Fibroblast of skin of right quadriceps (primary cell): ENCODE measurements at places on chromosomes 7 and 10.

GRCh38 chr7:128836729-128837348 lies 6.6 kb downstream of the FLNC start:
- DNase-seq: no peak

GRCh38 chr7:37915438-37915837 lies 1.2 kb downstream of the SFRP4 start:
- no peak for DNase-seq

DNA sequence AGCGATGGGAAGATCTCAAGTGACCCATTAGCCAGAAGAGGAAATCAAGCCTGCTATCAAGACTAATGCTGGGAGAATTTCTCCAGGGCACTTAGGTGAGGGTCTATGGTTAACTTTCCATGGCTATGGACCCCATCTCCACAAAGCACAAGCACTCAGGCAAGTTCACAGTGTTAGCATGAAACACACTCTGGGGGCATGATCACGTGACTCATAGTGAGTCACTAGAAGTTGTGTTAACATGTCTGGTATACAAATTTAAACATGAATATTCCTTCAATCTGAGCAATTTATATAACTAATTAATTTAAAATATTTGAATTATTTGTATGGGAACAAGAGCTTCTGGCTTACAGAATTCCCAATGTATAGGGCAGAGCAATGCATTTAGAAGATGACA lies 131.8 kb downstream of the FAM204A start:
- DNase-seq: peak; percentile 47

GRCh38 chr7:497946-498655 lies 21.5 kb downstream of the PDGFA start:
- DNase-seq: no peak

GRCh38 chr10:116590590-116591444 lies at the start of gene PNLIPRP1:
TSS of gene PNLIPRP1 (plus strand) at chr10:116590959. CDS start at chr10:116591130, 171 bp downstream.
- no peak for DNase-seq

DNA sequence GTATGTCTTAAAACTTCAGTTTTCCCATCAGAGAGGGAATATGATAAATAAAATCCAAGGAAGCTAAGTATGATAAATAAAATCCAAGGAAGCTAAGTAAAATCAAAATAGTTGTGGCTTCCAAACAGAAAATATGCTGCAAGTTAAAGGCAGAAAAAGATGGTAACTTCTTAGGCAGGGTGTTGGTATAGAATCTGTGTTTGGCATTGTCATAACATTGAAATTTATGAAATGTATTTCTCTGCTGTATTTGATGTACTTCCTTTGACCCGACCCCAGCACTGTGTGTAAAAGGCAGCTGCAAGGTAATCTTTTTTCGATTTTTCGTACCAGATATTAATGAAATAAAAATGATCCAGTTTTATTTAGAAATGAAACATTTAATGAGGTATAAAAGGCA lies 537.2 kb downstream of the TFEC start:
- no peak for DNase-seq

- DNase-seq: peak; percentile 46
Observed at GRCh38 chr10:122342293-122343134, 32.0 kb upstream of the PLEKHA1 start.

- no peak for DNase-seq
Observed at GRCh38 chr10:81814842-81815241, 60.2 kb upstream of the NRG3 start.

DNA sequence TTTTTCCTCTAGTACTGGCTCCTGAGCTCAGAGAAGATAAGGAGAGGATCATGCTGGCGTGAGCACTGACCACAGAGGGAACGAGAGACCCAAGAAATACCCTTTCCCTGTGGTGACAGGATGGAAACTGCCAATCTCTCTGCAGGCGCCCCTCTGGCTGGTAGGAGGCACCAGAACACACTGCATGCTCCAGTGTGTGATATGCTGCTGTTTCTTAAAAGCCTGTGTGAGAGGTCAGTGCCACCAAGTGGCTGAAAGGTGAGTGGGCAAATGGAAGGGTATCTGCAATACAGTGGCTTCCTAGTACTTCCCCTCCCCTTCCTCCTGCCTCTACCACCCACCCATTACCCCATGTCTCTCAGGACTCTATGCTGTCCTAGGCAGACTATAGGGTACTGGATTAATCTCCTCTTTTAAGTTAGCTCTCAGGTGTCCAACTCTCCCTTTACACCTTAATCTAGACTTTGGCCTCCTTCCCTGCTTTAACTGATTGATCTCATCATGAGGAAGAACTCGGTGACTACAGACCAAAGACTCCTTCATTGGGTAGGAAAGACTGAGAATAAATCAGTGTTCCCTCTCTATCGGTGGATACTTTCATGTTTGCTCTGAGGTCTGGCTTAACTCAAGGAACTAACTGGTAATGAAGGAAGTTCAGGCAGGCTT lies 283.6 kb downstream of the ADRA2A start:
- no peak for DNase-seq

DNA sequence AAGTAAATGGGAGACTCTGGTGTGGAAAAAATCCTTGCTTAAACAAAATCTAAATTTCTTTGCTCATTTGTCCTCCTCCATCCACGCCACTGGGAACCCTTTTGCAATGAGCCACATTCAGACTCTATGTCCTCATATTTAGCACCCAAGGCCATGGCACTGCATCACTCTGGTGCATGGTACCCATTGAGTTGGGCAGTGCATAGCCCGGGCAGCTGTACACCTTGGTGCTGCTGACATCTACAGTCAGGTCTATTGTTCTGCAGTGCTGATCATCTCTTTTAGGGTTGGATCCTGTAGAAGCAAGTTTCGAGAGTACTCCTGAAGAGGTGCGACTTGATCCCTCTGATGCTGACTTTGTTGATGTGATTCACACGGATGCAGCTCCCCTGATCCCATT lies 6.8 kb downstream of the PNLIPRP1 start:
- no peak for DNase-seq

GRCh38 chr10:22986771-22987542 lies 59.1 kb downstream of the ARMC3 start:
- DNase-seq: peak; percentile 45

- peak; percentile 99 for DNase-seq
Observed at GRCh38 chr10:31759799-31760626, 168.6 kb downstream of the ARHGAP12 start.

DNA sequence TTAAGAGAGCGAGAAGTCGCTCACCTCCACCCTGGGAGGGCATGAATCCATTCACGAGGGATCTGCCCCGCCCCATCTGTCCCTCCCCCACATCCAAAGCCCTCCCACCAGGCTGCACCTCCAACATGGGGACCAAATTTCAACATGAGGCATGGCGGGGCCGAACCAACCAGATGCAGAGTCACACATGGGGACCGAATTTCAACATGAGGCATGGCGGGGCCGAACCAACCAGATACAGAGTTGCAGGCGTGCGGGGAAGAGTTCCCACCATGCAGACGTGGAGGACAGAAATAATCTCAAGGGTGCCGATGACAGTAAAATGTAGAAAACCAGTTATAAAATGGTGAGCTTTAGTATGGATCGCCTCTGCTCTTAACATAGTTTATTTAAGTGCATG lies 564.4 kb downstream of the DNAJB6 start:
- no peak for DNase-seq

DNA sequence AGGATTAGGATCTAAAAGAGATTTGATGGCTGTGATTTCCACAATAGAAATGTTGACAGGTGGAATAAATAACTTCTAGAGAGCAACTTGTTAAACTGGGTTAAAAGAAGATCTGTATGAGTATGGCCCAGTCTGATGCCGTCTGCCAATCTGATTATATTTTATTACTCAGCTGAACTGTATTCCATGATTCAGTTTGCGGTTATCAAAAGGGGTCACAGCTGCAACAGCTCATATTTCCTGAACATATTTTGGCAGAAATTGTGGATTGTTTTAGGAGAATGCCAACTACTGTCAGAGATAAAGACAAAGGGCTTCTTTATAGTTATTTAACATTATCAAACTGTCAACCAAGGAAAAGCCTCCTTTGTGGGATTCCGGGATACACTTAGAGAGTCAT lies 244.8 kb upstream of the MINDY3 start:
- peak; percentile 2 for DNase-seq

DNA sequence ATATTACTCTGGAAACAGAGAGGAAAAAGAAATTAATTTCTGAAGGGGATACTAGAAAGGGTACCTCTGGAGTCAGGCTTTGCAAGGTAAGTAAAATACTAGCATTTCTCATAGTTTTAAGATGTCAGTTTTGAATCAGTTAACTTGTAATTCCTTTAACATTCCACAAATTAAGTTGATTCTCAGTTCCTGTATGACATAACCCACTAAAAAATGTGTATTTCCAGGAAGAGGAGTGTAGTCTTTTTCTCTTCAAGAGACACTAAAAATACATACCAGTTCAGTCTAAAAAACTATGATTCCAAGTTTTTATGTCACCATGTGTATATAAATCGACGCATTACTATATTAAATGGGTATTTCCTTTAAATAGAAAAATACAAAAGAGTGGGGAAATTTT lies 113.2 kb downstream of the CDK6 start:
- DNase-seq: peak; percentile 78

DNA sequence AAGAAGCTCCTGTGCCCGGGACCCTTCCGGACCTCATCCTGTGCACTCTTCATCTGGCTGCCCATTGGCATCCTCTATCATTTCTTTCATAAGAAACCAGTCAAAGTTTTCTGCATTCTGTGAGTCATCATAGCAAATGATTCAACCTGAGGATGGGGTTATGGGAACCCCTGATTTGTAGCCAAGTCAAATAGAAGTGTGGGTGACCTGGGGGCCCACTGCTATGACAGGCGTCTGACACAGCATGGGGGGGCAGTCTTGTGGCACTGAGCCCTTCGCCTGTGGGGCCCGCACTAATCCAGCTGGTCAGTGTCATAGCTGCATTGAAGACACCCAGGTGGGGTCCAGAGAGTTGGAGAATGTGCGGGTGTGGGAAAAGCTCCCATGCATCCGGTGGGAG lies 230.4 kb downstream of the USP6NL start:
- peak; percentile 12 for DNase-seq

GRCh38 chr7:22542669-22543068 lies 42.7 kb upstream of the STEAP1B start:
- no peak for DNase-seq

- no peak for DNase-seq
Observed at GRCh38 chr7:154304740-154305700, 252.8 kb downstream of the DPP6 start.

DNA sequence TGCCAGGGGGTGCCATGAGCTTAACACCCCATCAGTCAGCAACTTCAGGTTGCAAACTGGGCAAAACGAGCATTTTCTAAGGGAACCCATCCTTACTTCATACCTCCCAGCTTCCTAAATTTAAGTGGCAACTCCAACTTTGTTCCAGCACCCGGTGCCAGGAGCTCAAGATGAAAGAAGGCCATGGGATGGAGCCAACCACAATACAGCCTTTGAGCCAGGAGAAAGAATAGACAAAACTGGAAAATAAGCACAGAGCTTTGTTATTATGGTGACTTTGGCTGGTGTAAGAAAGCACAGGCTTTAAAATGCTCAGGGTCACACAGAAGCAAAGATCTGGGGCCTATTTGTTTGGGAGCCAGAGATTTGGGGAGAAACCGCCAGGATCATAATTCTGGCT lies 388.7 kb upstream of the MGMT start:
- DNase-seq: no peak

GRCh38 chr10:12389154-12389734 lies 39.9 kb downstream of the CAMK1D start:
- DNase-seq: no peak

GRCh38 chr10:59011972-59012632 lies 164.3 kb upstream of the PHYHIPL start:
- DNase-seq: no peak

GRCh38 chr10:6321880-6322279 lies 119.1 kb downstream of the PFKFB3 start:
- peak; percentile 75 for DNase-seq

GRCh38 chr10:129861776-129862531 lies 102.1 kb downstream of the EBF3 start:
- DNase-seq: no peak

DNA sequence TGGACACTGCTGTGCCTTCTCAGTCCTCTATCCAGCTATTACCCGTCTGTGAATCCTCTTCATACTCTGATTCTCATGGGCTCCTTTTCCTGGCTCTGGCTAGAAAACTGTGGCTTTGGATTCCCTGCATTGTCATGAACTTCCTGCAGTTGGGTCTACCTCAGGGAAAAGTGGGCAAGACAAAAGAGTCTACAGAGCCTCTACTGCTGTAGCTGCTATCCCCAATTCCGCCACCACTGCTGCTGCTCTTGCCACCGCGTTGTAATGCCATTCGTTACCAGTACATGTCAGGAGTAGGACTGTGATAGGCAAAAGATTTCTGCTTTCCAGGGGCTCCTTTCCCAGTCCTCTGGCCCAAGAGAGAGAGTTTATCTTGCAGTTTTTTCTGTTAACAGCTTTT lies 23.9 kb upstream of the PPP1R17 start:
- no peak for DNase-seq

DNA sequence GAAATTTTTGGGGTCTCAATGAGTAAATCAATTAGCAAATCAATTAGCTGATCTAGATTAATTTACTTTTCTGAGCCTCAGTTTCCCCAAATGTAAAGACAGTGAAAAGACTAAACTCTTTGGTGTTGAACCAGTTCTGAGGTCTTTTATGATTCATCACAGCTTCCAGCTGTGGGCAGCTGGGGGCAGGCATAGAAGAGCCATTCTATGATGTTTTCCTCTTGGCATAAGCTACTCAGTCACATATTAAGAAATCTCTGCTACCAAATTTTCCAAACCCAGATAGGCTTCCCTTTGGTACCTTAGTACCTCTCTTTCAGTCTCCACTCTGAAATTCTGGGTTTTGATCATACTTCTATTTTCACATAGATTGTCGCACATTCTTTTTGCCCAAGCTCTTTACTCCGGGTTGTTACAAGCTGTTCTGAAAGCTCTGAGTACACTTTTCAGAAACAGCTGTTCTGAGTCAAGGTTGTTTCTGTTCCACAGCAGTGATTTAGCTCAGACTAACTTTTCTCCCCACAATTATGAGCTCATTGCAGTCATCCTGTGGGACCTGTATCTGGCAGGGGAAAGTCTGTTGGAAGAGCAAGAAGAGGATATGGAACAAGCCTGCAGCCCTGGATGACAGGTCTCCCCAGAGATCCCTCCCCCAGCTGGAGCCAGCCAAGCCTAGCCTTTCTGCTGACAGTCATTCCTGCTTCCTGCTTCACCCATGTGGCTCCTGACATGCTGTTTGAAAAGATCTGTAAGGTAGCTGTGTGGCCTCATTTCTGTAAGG lies 599.6 kb upstream of the GHITM start:
- peak; percentile 76 for DNase-seq

GRCh38 chr7:125055376-125055775 lies 125.8 kb upstream of the POT1 start:
- DNase-seq: no peak

GRCh38 chr10:106711313-106711906 lies 453.1 kb downstream of the SORCS1 start:
- DNase-seq: peak; percentile 14

- DNase-seq: no peak
Observed at GRCh38 chr10:104268405-104268712, 625 bp upstream of the GSTO2 start.

DNA sequence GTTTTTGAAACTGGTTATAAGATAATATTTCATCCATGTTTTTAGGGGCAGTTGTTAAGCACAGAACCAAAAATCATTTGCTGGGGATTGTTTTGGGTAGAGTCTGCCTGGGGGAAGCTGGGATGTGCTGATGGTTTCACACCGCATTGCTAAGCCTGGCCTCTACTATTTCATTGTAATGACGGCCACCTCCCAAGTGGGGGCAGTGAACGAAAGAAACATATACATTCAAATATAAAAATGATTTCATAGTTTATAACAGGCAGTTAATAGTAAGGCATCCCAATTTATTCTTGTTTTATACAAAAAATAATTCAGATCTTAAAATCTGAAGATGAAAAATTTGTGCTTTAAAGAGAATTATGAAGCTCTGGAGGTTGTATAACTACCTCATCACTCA lies 750.8 kb downstream of the REEP3 start:
- no peak for DNase-seq
